ENCODE measurements at places on chromosomes 3 and 15. TPM values are rescaled to one million over a fixed set of nuclear protein-coding genes. Genes with fewer than 3 reads are reported as not detected.

- H3K4me1 ChIP-seq, result no peaks in the 10 kb centered on the region
- DNase-seq, result no peak
- no peak overlapping the region for H3K4me3 ChIP-seq
Measured at GRCh38 chr15:68781217-68781616, 39.5 kb downstream of the ANP32A start.

PPARG gene
- 5.6 TPM for total RNA-seq

- H3K27me3 ChIP-seq, result no peaks in the 10 kb centered on the region
- no peak for DNase-seq
- H3K36me3 ChIP-seq, result no peaks in the 10 kb centered on the region
- no peak overlapping the region for H3K4me3 ChIP-seq
Measured at GRCh38 chr3:129310111-129311011, 31.7 kb downstream of the HMCES start.

LRRC31 gene
- not detected for total RNA-seq

All from adrenal gland (tissue), 19 donors.